ENCODE measurements at places on chromosomes 2 and 18.

GRCh38 chr18:79644666-79645057 is 34.9 kb upstream of the CTDP1 start:
- DNase-seq = no peak

DNA sequence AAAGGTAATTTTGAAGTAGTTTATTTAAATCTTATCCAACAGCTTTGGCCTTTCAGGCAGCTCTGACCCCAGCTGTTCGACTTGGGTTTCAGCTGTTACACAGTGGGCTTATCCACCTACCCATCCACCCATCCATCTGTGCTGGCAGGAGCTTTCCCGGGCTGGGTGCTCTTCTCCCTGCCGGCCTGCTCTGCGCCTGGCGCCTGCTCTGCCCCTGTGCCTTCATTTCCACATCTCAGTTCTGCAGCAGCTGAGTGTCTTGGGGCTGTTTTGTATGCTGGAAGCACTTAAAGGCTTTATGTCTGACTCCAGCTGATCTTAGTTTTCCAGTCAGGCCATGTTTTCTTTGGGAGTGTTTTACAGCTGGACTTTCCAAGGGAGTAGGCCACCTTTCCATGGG is 24.2 kb downstream of the LDLRAD4 start:
- DNase-seq = no peak

- DNase-seq = no peak
These were observed 38.5 kb downstream of the TRAF3IP1 start for GRCh38 chr2:238358769-238359168.

DNA sequence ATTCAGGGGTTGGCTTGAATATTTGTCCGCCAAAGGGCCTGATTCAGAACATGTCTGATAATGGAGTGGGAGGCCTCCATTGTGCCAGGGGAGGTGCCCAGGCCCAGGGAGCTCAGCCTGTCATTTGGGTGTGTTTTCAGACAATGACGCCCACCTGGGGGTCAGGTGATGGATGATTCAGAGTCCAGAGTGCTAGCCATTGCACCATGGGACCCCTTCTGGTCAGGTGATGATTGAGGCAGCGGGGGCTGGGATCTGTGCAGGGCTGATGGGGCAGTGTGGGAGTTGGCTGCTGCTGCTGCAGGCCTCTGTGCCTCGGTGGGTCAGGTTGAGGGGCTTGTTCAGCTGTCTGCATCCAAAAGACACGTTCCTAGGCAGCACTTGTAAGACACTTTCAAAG is 8.3 kb upstream of the ARHGEF4 start:
- no peak for DNase-seq

GRCh38 chr2:215361876-215362561 is 50.2 kb downstream of the ATIC start:
- DNase-seq = no peak

DNA sequence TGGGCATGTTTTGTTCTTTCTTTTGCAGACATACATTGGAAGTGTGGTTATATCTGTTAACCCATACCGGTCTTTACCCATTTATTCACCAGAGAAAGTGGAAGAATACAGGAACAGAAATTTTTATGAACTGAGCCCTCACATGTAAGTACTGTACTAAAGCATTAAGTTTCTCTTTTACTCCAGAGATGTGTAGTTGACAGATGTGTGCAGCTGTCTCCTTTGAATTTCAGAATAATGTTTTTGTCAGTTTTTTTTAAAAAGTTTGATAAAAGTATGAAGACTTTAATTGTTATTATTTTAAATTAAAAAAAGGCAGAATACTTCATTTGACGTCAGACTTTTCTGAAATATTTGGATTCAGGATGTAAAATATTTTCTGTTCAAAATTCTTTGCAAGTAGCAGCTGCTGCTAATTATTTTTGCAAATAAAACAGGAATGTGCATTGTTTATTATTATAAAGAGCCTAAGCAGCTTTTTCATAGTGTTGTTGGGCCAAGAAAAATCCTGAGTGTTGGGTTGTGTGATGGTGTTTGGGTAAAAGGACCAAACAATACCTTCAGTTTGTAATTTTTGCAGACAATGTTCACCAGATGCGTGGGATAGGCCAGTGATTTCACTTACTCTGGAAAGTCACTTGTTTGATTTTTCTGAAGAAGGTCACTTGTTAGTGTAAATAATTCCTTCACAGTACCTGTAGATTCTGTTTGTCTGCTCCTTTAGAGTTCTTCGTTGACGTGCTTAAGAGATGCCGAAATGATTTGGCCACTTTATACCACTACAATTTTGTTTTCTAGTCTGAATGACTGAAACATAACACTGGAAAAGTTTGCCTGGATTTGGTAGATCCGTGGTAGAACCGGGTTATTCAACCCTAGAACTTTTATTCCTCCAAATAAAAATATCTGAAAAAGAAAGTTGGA is 51.1 kb downstream of the MYO1B start:
- DNase-seq = no peak

DNA sequence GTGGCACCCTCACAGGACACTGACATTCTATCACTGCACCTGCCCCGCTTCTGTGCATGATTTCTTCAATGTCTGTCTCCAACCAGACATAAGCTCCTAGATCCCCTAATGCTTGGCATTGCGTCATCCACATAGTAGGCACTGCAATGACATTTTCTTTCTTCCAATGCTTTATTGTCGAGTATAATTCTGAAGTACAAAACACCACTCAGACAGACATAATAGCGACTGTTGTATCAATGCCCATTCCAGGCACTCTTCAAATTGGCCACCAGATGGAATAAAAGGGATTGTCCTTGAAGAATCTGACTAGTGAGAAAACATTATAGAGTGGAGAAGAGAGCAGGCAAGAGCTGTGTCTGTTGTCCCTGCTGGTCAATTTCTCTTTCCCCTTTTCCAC is 89.0 kb downstream of the LPIN1 start:
- DNase-seq = no peak

- DNase-seq = no peak
These were observed 57.0 kb upstream of the FAM237A start for GRCh38 chr2:206585335-206585734.

DNA sequence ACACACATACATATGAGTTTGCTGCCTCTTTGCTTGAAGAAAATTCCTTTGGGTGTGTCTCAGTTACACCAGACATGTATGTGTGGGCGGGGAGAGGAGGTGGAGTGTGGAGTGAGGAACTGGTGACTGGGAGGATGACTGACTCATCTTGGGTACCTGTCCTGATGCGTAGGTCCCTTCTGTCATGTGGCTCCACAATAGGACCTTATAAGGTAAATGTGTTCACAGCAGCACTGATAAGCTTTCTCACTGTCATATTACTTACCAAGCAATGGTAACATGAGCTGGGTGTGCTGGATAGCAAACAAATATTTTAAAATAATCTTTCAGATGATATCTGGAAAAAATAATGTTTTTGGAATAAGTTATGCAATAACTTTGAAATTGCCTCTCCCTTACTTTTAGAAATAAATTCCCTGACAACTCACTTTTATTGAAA is 45.1 kb downstream of the SLC9A2 start:
- DNase-seq = peak; percentile 35

DNA sequence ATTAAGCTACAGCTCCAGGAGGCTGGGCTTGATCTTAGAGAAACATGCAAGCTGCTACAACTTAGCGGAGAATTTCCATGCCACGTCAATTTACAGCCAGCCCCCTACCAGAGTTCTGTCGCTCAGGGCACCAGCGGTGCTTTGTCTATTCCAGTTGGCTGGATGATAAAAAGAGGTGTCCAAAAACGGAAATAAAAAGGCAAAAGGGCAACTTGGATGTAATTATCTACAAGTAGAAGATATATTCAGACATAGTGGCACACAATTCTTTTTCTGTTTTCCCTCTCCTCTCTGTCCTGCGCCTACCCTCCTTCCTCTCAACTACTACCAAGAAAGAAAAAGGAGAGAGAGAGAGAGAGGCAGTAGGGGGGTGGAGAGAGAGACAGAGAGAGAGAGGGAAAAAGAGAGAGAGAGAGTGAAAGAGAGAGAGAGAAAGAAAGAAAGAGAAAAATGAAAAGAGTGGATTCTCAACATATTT is 363 bp upstream of the RFTN2 start:
- no peak for DNase-seq

DNA sequence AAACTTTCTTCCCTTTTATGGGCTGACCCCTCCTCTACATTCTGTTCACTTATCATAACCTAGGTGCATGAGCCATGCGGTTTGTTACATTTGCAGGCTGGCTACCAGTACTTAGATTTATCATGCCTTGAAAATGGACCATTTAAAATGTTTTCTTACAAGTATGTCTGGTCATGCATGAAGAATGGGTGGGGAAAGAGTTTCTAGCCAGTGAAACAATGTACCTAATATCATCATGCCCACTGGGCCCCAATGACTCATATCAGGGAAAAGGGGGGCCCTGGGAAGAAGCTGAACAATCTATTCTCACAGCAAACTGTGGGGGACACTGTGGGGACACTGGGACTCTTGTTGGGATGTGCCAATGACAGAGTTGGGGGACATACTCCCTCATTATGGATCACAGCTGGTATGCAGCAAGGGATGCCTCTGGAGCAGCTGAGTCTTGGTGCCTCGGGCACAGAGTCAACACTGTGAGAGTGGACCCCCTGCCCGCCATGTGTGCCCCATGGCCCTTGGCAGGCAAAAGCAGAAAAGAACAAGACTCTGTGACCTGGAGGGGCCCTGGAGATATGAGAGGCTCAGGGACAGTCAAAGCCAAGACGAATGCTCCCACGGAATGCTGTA is 156.3 kb downstream of the ZNF516 start:
- DNase-seq = no peak

- no peak for DNase-seq
These were observed 61.2 kb upstream of the LRPPRC start for GRCh38 chr2:44056947-44057346.

DNA sequence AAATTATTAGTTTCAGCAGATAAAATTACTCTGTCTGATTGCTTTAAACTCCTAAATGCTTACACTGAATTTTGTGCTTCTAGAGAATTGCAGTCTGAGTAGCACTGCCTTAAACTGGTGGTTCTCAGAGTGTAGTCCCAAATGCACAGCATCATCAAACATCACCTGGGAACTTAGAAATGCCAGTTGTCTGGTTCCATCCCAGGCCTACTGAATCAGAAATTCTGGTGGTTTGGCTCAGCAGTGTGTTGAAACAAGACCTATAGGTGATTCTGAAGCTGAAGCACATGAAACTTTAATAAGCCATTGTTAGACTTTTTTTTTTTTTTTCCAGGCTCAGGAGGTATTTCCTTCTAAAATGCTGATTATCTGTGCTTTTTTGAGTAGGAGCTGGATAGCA is 22.0 kb downstream of the EPC2 start:
- DNase-seq = no peak

GRCh38 chr18:79692886-79693285 is 13.3 kb downstream of the CTDP1 start:
- DNase-seq = no peak

DNA sequence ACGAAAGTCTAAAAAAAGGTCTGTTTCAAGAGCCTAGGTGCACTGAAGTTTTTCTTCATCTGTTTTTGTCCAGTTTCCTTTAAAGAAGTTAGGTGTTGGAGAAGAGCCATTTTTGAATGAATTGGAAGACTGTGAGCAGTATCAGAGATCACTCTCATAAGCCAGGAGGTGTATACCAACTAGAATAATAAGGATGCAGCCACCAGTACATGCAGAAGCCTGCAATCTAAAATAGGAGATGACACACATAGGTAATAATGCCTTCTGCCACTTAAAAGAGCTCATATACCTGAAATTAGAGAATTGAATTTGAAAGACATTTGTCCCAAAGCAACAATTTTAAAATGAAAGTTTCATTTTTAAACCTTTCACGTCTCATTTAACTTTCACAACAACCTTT is 81.7 kb downstream of the RBMS1 start:
- no peak for DNase-seq

DNA sequence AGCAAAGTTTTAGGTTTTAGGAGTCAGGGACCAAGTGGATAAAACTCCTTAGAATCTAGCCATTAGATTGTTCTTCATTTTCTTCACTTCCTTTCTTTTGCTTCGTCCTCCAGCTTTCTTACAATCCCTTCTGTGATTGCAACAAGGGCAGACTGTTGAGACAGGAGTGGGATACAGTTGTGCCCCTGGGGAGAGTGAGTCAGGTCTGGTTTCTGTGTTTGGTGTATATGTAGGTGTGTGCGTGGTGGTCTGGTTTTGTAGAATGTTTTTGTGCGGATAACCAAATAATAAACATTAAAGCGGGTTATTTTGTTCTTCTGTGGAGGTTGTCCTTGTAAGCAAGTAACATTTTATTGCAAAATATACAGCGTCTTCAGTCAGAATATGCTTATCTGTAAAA is 7.3 kb downstream of the INSIG2 start:
- no peak for DNase-seq

DNA sequence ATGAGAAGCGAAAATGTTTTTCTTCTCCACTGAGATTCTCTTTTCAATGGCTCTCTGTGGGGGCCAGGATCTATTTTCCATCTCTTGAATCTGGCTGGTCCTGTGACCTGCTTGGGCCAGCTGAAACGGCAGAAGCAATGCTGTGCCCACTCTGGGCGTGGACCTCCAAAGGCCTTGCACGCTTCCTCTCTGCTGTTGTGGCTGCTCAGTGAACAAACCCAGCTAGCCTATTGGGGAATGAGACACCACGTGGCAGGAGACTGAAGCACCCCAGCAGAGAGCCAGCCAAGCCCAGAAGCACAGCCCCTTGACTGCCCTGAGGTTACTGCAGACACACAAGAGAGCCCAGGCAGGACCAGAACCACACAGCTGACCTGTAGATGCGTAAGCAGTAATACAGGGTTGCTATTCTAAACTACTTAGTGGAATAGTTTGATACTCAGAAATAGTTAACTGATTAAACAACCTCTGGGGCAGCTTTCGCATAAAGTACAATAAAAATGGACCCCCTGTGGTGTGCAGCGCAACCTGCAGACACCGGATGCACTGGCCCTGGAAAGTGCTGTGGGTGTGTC is 221.7 kb upstream of the SH3BP4 start:
- DNase-seq = no peak

DNA sequence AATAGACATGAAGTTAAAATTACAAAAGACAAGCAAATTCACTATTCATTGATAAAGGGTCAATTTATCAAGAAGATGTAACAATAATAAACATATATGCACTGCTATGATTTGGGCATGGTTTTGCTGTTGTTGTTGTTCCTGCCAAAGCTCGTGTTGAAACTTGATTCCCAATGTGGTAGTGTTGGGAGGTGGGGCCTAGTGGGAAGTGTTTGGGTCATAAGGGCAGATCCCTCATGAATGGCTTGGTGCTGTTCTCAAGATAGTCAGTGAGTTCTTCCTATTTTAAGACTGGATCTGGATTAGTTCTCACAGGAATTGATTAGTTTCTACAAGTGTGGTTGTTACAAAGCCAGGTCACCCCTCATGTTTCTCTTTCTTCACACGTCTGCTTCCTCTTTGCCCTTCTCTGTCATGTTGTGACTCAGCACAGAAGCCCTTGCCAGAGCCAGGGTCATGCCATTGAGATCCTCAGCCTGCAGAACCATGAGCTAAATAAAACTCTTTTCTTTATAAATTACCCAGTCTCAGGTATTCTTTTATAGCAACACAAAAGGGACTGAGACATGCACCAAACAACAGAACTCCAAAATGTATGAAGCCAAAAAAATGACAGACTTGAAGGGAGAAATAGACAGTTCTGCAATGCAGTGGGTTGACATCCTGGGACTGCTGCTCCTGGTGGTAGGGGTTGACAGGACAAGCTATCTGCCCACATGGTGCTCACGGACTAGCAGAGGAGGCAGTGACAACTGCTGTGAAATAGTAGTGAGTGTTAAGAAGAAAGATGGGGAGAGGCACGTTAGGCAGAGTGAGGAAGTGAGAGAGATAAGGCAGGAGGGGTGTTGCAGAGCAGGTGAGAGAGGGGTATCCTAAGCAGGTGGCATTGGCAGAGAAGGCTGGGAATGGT is 18.6 kb upstream of the SKA1 start:
- no peak for DNase-seq
